ENCODE measurements at places on chromosomes 5 and 9. TPM values are rescaled to one million over a fixed set of nuclear protein-coding genes. Genes with fewer than 3 reads are reported as not detected.

The MAMDC4 gene
- total RNA-seq, result 7.7 TPM

The GDNF gene
- total RNA-seq, result not detected

The PIP5KL1 gene
- total RNA-seq, result 2.9 TPM

The IL3 gene
- total RNA-seq, result not detected

The NKD2 gene
- not detected for total RNA-seq

The OLFML2A gene
- total RNA-seq, result 1.1 TPM

The DTWD2 gene
- 1.1 TPM for total RNA-seq

The FANCG gene
- total RNA-seq, result 50.0 TPM

The TCF7 gene
- 2.5 TPM for total RNA-seq

The PHYHD1 gene
- 0.30 TPM for total RNA-seq

The FOXD4L3 gene
- not detected for total RNA-seq

The EQTN gene
- total RNA-seq, result not detected

DNA sequence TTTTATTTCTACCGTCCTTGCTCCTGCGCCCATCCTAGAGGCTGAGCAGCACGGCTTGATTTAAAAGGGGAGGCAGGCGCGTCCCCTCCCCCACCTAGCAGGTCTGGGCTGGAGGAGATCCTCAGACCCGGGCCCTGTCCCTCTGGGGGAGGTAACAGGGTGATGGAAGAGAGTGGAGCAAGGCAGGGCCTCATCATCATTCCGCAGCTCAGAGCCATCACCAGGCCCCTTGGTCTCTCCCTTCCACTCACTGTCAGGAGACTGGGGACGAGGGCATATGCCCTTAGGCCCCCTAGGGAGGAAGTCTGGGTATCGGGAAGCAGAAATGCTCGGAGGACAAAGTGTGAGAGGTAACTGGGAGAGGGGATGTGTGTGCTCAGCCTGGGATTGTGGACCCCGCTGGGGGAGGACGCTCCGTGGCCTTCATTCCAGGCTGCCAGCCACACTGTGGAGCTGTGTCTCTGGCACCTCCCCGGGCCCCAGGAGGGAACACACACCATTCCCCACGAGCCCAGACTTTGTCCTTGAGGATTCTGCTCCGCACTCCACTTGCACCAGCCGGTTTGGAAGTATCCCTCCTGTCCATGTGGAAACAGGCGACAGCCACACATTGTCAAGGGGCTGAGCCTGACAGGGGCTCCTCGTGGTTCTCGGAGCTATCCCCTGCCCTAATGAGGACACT lies 761 bp downstream of the REEP2 start:
- H3K36me3 ChIP-seq, result peaks cover 7% of the 10 kb centered on the region
- DNase-seq, result no peak

- H3K27ac ChIP-seq, result no peak overlapping the region
- H3K4me1 ChIP-seq, result no peaks in the 10 kb centered on the region
- peaks cover 5% of the 10 kb centered on the region for H3K27me3 ChIP-seq
- H3K4me3 ChIP-seq, result no peak overlapping the region
- no peaks in the 10 kb centered on the region for H3K36me3 ChIP-seq
Observed at GRCh38 chr5:150295741-150296486, 6.3 kb upstream of the CAMK2A start.

GRCh38 chr5:73994963-73995362 lies 369.0 kb downstream of the ARHGEF28 start:
- H3K4me3 ChIP-seq, result no peak overlapping the region
- DNase-seq, result no peak
- H3K4me1 ChIP-seq, result no peaks in the 10 kb centered on the region
- H3K27me3 ChIP-seq, result peaks cover 18% of the 10 kb centered on the region

DNA sequence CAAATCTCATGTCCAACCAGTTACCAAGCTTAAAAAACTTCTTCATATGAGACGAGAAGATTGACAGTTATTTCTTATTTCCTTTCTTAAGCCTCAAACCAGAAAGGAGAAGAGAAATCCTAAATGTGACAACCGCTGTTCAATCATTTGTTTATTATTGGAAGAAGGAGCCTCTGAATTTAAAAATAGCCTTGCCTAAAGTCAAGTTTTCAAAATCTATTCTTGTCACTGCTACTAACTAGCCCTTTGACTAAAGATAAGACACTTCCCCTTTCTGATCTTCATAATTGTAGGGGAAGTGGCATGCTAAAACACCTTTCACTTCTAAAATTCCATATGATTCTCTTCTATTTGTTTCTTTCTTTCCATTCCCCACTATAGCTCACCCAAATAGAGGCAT lies 106.2 kb upstream of the EMB start:
- no peak for DNase-seq
- H3K27me3 ChIP-seq, result no peaks in the 10 kb centered on the region
- no peaks in the 10 kb centered on the region for H3K36me3 ChIP-seq
- H3K4me3 ChIP-seq, result no peak overlapping the region

- no peak overlapping the region for H3K27ac ChIP-seq
- DNase-seq, result no peak
- no peaks in the 10 kb centered on the region for H3K36me3 ChIP-seq
- no peaks in the 10 kb centered on the region for H3K27me3 ChIP-seq
- no peaks in the 10 kb centered on the region for H3K4me1 ChIP-seq
- no peak overlapping the region for H3K4me3 ChIP-seq
Observed at GRCh38 chr5:62043289-62044280, 262.4 kb upstream of the KIF2A start.

GRCh38 chr9:35350827-35351549 lies 138.9 kb upstream of the RUSC2 start:
- peaks cover 4% of the 10 kb centered on the region for H3K4me1 ChIP-seq
- H3K4me3 ChIP-seq, result no peak overlapping the region
- peak; percentile 83 for DNase-seq
- no peak overlapping the region for H3K27ac ChIP-seq
- no peaks in the 10 kb centered on the region for H3K36me3 ChIP-seq

GRCh38 chr5:91296674-91297143 lies 86.4 kb downstream of the ARRDC3 start:
- no peaks in the 10 kb centered on the region for H3K4me1 ChIP-seq
- no peak overlapping the region for H3K4me3 ChIP-seq
- H3K27ac ChIP-seq, result no peak overlapping the region
- no peaks in the 10 kb centered on the region for H3K36me3 ChIP-seq
- no peaks in the 10 kb centered on the region for H3K27me3 ChIP-seq

- no peaks in the 10 kb centered on the region for H3K4me1 ChIP-seq
- peak; percentile 33 for DNase-seq
- H3K36me3 ChIP-seq, result no peaks in the 10 kb centered on the region
Observed at GRCh38 chr5:21802869-21803490, 1050.2 kb downstream of the CDH12 start.

DNA sequence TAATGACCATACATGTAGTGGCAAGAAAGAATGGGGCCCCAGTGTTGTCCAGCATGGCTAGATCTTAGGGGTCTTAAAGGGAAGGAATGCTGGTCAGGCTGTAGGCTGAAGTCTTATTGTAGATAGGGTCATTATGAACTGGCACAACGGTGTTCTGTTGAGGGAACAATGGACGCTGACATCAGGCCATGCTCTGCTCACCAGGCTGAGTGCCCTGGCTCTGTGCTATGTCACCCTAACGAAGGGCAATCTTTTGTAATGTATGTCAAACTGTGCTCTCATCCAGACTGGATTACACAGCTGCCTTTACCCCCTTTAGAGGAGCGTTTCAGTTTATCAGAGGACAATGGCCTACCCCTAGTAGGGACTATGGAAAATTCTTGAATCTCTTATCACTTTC lies 14.6 kb upstream of the ZNF608 start:
- no peaks in the 10 kb centered on the region for H3K4me1 ChIP-seq
- no peaks in the 10 kb centered on the region for H3K27me3 ChIP-seq
- no peak for DNase-seq
- no peak overlapping the region for H3K27ac ChIP-seq
- no peak overlapping the region for H3K4me3 ChIP-seq

GRCh38 chr9:33273972-33274328 lies 9.1 kb downstream of the CHMP5 start:
- no peak overlapping the region for H3K27ac ChIP-seq
- no peaks in the 10 kb centered on the region for H3K27me3 ChIP-seq
- DNase-seq, result no peak
- peaks cover 16% of the 10 kb centered on the region for H3K36me3 ChIP-seq

GRCh38 chr9:93127395-93127911 lies 6.6 kb downstream of the NINJ1 start:
- no peak for DNase-seq
- H3K4me3 ChIP-seq, result no peak overlapping the region
- no peaks in the 10 kb centered on the region for H3K36me3 ChIP-seq

- no peak for DNase-seq
- H3K27me3 ChIP-seq, result no peaks in the 10 kb centered on the region
- no peak overlapping the region for H3K27ac ChIP-seq
- H3K4me3 ChIP-seq, result no peak overlapping the region
- H3K36me3 ChIP-seq, result no peaks in the 10 kb centered on the region
Observed at GRCh38 chr5:150219142-150219541, 29.3 kb downstream of the SLC6A7 start.

DNA sequence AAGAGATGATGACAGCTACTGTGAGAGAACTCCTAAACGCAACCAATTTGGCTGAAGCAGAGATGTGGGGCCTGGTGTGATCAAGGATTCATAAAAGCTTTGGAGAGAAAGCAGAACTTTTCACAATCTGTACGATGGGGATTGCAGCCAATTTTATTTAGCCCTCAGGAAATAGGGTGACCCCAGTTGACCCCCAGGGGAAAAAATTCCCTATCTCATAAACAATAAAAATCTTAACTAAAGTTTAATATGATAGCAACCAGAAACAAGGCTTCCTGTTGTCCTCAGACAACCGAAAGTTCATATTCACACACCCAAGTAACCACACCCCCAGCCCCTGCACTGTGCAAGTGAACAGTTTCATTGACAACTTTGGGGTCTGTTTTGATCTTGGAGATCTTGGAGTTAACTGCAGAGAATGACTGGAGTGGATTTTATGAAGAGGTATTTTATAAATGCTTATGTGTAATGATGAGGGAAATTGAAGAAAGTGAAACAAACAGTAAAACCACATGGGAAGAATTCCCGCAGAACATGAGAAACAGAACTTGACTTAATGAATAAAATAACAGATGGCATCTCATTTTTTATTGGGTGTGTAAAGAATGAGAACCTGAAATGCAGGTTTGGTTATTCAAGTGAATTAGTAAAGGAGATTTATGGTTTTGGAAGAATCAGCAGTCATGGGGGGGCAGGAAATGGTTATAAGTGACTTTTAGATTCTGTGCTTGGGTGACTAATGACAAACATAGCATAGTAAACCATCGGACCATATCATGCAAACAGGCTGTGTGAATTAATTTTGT lies 94.5 kb downstream of the PDE4D start:
- H3K4me1 ChIP-seq, result peaks cover 22% of the 10 kb centered on the region
- H3K27ac ChIP-seq, result peak overlapping the region; percentile 62
- DNase-seq, result peak; percentile 75
- H3K4me3 ChIP-seq, result peak overlapping the region; percentile 4
- H3K27me3 ChIP-seq, result no peaks in the 10 kb centered on the region
- H3K36me3 ChIP-seq, result no peaks in the 10 kb centered on the region

- H3K4me3 ChIP-seq, result no peak overlapping the region
- H3K36me3 ChIP-seq, result no peaks in the 10 kb centered on the region
- H3K27ac ChIP-seq, result no peak overlapping the region
- no peak for DNase-seq
- H3K4me1 ChIP-seq, result no peaks in the 10 kb centered on the region
Observed at GRCh38 chr5:148750614-148751013, 75.8 kb upstream of the ADRB2 start.

- peaks cover 4% of the 10 kb centered on the region for H3K4me1 ChIP-seq
- no peak for DNase-seq
- H3K27me3 ChIP-seq, result peaks cover 4% of the 10 kb centered on the region
- no peaks in the 10 kb centered on the region for H3K36me3 ChIP-seq
- H3K27ac ChIP-seq, result no peak overlapping the region
- H3K4me3 ChIP-seq, result no peak overlapping the region
Observed at GRCh38 chr9:96620832-96621269, 1.2 kb upstream of the CDC14B start.

- no peaks in the 10 kb centered on the region for H3K27me3 ChIP-seq
- no peak overlapping the region for H3K4me3 ChIP-seq
- H3K36me3 ChIP-seq, result no peaks in the 10 kb centered on the region
- peak; percentile 46 for DNase-seq
- H3K4me1 ChIP-seq, result no peaks in the 10 kb centered on the region
Observed at GRCh38 chr9:70510157-70510770, 95.8 kb upstream of the KLF9 start.

DNA sequence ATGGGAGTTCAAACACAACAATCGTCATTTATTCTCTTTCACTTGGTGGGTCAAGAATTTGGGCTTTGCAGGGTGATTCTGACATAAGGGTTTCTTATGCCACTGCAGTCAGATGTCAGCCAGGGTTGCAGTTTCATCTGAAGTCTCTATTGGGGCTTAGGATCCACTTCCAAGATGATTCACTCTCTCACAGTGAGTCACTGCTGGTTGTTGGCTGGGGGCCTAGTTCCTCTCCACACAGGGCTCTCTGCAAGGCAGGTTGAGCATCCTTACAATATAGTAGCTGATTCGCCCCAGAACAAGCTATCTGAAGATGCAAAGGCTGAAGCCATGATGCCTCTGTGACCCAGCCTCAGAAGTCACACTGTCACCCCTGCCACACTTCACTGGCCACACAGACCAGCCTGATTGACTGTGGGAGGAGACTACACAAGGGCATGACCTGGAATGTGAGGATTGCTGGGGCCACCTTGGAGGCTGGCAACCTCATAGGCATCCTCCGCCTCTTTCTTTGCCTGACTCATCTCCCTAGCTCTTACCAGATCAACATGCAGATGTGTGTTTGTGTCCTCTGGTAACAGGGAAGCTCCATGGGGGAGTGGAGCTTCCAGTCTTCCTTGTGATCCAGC lies 4.5 kb upstream of the CARD19 start:
- H3K27ac ChIP-seq, result no peak overlapping the region
- H3K36me3 ChIP-seq, result no peaks in the 10 kb centered on the region
- H3K4me3 ChIP-seq, result no peak overlapping the region
- peak; percentile 29 for DNase-seq
- peaks cover 8% of the 10 kb centered on the region for H3K4me1 ChIP-seq

DNA sequence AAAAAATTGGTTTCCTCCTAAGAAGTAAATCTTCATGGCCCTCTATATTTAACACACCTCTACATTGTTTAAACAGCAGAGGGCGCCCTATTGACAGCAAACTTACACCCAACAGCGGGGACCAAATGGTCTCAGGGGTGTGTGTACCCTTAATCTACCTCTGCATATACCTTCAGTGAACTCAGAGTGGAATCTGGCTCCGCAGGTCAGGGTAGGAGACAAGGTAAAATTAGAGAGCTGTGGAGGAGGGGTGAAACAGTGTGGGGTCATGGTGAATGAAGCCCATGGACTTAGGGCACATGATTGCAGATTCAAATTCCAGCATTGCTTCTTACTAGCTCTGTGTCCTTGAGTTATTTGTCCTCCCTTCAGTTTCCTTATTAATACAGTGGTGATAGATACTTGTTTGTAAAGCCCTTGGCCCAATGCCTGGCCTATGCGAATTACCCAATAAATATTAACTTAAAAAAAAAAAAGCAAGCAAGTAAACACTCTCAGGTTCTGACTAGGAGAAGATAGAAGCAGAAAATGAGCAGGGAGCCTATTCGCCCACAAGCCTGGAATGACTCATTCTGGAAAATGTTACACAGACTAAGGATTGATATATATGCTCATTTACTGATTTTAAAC lies 122.9 kb downstream of the CAVIN4 start:
- peak; percentile 38 for DNase-seq
- H3K4me1 ChIP-seq, result no peaks in the 10 kb centered on the region
- no peaks in the 10 kb centered on the region for H3K36me3 ChIP-seq
- H3K27me3 ChIP-seq, result no peaks in the 10 kb centered on the region
- no peak overlapping the region for H3K4me3 ChIP-seq

Data from endothelial cell of umbilical vein (primary cell).